ENCODE measurements at places on chromosomes 3 and 15.

DNA sequence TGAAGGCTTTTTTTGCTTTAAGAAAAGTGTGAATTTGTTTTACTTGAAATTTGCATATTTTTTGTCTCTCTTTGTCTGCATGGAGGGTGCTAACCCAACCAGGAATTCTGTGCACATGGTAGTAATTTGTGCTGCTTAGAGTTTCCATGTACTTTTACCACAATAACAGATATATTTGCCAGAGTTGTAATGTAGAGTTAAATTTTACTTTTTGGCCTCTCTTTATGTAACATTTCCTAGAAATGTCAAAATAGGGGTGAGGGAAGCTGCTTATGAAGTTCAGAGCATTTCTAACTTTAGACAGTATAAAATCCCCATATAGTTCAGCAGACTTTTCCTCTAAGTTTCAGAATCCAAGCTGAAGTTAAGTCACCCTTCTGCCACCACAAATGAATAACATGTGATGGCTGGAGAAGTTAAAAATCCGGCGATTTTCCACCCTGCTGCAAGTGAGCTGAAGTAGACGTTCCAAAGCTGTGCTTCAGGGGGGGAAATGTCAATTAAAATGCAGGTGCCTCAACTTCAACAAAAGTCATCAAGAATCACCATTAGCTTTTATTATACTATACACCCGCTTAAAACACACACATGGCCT, 385.7 kb upstream of the NR2F2 start:
- no peak for DNase-seq

- DNase-seq = no peak
Measured at GRCh38 chr3:16912400-16913263, 27.9 kb downstream of the PLCL2 start.

GRCh38 chr15:72827226-72827625, 43.7 kb upstream of the ADPGK start:
- no peak for DNase-seq

DNA sequence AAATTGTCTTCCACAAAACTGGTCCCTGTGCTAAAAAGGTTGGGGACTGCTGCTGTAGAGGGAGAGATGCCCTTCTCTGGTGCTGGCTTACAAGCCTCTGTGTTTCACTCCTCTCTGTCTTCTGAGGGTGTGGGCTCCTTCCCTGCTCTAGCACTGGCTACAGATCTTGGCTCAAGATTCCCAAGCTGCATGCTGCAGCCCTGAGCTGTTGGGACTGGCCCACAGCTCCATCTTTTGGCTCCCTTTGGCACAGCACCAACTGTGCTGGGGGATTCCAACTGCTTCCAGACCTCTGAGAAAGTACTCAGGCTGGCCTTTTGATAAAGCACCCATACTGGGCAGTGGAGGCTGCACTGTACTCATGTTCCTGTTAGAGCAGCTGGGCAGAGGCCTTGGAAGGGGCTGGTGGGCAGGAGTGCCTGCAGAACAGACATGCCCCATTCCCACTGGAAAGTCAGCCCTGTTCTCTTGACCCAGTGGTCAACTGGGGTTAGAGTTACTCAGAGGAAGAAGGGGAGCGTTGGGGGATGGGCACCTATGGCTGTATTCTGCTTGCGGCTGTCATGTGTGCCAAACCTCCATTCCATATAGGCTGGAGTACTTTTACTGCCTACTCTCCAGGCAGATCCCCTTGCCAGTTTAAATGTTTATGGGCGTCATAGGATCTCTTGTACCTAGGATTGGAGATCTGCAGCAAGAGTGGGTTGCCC, 55.7 kb downstream of the GALK2 start:
- no peak for DNase-seq

- no peak for DNase-seq
Measured at GRCh38 chr3:170222647-170223541, 670 bp downstream of the PRKCI start.

DNA sequence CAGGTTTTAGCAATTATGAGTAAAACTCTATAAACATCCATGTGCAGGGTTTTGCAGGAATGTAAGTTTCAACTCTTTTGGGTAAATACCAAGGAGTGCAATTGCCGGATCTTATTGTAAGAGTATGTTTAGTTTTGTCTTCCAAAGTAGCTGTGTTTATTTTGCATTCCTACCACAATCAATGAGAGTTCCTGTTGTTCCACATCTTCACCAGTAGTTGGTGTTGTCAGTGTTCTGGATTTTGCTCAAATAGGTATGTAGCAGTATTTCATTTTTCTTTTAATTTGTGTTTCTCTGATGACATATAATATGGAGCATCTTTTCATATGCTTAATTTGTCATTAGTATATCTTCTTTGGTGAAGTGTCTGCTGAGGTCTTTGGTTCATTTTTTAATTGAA, 185.1 kb upstream of the GALNT15 start:
- DNase-seq = no peak

DNA sequence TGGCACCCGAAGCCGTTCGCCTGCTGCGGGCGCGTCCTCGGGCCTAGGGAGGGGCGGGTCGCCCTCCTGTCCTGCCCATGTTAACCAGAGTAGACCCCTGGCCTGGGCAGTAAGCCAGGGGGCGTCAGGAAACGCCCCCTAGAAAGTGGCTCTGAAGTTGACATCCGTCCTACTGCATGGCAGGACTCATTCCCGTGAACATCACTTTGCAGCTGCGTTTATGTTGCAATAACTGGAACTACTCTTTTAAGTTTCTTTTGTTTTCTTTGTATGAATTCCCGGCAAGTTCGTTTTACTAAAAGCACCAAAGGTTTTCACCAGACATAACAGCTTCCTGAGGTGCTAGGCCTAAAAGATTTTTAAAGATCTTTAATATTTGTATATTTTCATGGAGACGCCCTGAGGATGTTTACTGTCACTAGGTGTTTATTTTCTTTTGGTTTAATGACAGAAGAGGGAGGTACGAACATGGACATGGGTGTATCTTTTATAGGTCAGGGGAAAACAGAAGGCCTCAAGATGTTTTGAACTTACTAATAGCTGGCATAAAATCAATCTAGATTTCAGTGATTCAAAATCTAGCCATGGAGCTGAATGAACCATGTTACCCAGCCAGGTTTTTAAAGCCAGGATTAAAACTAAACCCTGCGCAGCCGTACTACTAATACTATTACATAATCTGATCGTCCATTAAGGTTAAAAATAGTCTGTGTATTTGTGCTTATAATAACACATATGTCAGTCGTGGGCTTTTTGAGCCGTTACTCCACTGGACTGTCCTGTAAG, 1.0 kb downstream of the C15orf61 start:
- no peak for DNase-seq

DNA sequence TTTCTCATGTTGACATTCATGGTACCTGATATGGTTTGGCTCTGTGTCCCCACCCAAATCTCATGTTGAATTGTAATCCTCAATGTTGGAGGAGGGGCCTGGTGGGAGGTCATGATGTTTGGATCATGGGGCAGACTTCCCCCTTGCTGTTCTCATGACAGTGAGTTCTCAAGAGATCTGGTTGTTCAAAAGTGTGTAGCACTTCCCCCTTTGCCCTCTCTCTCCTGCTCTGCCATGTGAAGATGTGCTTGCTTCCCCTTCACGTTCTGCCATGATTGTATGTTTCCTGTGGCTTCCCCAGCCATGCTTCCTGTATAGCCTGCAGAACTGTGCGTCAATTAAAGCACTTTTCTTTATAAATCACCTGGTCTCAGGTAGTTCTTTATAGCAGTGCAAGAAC, 3.3 kb upstream of the UBL7 start:
- DNase-seq = no peak

All from NCI-H187 treated with DMSO at 0.1 percent for 48 hours (cell line).